NCI-H1092 treated with DMSO at 0.1 percent for 48 hours (cell line): ENCODE measurements at places on chromosomes 2 and 18.

- DNase-seq, result peak; percentile 49
These were observed 558 bp downstream of the TTC39C start for GRCh38 chr18:24014986-24015638.

- no peak for DNase-seq
These were observed 72.7 kb upstream of the PPP1CB start for GRCh38 chr2:28678944-28679343.

GRCh38 chr2:152054593-152054992 is 44.3 kb downstream of the CACNB4 start:
- DNase-seq, result no peak

DNA sequence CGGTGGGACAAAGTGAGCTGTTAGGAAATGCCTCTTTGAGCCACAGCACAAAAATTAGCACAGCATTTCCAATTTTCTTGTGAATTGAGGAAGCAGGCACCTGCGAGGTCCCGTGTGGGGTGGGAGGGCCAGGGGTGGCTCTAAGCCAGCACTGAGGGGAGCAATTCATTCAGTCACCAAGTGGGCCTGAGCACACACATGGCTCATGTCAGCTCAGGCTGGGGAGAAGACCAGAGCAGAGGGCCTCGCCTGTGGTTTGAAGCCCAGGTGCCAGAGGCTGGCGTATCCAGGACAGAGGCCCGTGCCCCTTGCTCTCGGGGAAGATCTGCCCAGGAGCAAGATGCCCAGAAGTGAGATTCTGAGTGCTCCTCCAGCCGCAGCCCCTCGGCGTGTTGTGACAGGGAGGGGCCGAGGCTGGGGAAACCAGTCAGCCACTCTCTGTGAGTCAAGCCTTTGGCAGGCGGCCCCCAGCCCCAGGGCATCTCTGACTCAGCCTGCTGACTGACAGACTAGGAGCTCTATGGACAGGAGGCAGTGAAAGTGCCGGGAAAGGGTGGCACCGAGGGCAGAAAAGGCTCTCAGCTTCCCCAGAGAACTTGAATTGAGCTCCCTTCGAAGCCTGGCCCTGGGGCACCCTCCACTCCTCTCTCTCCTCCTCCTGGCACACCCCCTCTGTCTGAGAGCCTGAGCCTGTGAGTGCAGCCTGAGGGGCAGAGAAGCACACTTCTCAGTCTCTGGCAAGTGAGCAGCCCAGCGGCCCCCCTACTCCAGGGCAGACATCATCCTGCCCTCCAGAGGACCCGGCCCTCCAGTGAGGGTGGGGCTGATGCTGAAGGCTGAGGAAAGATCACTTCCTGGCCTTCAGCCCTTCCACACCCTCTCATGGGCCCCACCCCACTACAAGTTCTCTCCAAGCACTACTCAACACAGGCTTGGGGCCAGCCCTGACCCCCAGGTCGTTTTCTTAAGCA is 32.3 kb downstream of the CYP26B1 start:
- no peak for DNase-seq

DNA sequence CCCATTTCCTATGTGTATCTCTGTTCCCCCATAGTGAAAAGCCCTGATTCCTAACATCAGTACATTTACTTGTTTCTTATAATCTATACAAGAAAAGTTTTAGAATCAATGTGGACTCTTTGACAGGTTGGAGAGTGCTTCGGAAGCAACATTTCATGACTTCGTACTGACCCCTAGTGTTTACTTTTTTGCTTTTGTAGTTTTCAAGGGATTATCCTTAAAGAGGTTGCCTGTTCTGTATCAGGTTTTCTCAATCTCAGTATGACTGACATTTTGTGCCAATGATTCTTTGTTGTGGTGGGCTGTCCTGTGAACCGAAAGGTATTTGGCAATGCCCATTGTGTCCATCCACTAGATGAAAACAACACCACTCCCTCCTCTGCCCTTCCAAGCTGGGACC is 43.3 kb upstream of the SERPINB2 start:
- peak; percentile 48 for DNase-seq

DNA sequence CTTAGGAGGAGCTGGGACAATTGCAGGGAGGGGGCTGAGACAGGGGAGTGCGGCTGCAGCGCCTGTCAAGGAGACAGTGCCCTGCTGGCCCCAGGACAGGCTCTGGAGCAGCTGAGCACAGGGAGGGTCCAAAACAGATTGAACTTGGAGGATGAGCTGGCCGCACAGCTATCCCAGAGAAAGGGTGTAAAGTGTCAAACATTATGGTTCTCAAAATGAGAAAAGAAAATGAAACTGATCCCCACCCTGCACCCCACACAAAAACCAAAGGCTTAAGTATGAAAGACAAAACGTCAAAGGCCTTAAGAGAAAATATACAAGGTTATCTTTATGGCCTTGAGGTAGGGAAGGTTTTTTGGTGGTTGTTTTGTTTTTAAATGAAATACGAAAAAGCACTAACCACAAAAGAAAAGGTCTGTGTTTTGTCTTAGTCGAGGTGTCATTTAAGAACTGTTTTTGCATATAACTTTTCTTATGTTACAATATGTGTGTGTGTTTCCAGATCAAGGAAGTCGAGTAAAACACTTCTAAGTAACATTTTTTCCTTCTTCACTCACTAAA is 111.8 kb downstream of the HDAC4 start:
- DNase-seq, result no peak

- DNase-seq, result no peak
These were observed 456 bp downstream of the DOK1 start for GRCh38 chr2:74554820-74555531.

GRCh38 chr2:6810961-6811360 is 54.7 kb downstream of the CMPK2 start:
- no peak for DNase-seq

DNA sequence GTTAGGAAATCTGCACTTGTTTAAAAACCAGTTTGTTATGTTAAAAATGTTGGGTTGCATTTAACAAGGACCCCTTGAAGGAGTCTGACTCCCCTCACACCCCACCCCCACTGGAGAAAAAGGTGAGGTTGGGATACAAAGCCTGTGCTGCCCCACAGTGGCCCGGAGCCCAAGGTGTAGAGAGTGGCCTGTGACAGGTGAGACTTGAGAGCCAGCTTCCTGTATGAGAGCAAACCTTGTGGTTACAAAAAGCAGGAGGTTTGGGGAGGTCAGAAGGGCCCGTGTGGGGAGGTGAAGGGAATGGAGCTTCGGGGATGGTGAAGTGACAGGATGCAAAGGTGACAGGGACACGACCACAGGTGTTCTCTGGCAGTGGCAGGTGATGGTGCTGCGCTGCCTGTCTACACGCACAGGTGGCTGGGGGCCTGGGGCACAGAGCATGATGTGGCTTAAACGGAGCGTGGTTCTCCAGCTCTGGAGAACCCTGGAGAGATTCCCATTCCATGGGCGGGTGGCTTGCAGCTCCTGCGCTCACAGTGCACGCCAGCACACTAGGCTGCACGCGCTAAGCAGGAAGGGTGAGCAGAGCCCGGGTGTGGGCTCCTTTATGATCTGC is 29.0 kb downstream of the IMPA2 start:
- no peak for DNase-seq

- no peak for DNase-seq
These were observed 82.0 kb downstream of the FHOD3 start for GRCh38 chr18:36379435-36379984.

DNA sequence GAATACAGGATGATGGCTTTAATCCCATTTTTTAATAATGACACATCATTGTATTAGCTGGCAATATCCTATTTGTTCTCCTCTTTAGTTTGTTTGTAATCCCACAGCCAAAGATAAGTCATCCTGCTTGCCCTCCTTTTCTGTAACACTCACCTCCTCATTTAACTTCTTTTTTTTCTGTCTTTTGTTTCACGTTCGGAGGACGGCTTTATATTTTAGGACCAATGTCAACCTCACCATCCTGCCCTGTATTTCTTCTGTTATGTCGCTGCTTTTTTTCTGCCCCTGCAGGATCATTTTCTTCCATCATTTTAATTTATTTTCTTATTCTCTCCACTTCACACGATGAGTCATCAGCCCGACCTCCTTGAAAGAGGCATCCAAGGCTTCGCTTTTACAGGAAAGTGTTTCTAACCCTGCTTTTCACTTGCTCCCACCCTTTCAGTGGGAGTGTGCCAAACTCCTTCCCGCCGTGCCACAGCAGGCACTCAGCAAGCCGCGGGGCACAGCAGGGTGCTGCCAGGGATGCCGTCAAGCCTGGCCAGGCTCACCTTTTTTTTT is 11.4 kb downstream of the RAB31 start:
- peak; percentile 37 for DNase-seq

DNA sequence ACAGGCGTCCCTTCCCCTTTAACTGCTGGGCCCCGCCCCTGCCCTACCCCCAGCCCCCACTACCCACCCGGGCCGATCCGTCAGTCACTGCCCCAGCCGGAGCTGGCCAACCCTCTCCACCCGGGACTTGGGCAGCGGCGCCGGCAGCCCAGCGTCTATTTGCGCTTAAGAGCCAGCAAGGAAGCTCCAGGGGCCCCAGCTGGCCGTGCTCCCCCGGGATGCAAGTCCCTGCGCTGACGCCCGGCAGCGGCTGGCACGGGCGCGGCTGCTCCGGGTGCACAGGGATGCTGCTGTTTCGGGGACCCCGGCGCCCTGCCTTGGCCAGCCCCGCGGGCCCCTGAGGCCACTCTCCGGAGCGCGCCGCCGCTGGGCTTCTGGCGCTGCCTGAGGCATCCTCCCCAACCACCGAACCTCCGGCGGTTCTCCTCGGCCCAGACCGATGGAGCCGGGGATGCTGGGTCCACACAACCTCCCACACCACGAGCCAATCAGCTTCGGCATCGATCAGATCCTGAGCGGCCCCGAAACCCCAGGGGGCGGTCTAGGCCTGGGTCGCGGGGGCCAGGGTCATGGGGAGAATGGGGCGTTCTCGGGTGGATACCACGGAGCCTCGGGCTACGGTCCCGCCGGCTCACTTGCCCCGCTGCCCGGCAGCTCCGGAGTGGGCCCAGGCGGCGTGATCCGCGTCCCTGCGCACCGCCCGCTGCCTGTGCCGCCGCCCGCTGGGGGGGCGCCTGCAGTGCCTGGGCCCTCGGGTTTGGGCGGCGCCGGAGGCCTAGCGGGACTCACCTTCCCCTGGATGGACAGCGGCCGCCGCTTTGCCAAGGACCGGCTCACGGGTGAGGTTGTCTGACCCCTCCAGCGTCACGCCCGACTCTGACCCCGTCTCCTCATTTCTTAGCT is at the start of gene TLX2:
Gene TLX2 (plus strand): TSS at position 83 of the 903 bp plus-strand sequence. CDS start 357 bp downstream, at position 440.
- no peak for DNase-seq
